ENCODE measurements at places on chromosomes 12 and 14.

DNA sequence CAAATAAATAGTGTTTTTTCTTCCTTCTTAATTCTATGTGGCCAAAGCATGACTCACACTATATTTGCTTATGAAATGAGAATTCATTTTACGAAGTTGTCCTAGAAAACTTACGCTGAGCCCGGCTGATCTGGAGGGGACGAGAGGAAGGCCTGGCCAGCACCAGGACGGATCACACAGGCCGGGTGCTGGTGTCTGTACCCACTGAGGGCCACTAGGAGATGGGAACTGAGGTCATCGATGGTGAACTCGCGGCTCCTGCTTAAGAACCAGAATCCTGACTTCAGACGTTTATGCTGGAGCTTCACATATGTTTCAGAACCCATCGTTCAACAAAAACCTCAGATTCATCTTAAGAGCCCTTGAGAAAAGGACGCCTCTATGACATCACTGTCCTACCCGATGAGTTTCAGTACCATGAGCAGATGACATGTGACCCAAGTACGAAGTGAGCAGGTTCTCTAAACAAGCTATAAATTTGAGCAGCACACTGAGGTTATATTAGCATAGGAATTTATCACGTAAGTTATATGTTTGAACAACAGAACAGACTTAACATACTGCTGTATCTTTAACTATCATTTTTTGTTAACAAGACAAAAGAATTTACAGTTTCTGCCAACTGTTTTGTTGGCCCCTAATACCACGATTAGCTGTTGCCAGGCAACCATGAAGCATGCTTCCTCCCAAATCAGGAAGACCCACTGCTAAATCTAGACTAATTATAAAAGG lies 111.9 kb downstream of the FOXN3 start:
- DNase-seq = peak; percentile 33

GRCh38 chr14:40028991-40029390 lies 596.8 kb upstream of the FBXO33 start:
- DNase-seq = no peak

DNA sequence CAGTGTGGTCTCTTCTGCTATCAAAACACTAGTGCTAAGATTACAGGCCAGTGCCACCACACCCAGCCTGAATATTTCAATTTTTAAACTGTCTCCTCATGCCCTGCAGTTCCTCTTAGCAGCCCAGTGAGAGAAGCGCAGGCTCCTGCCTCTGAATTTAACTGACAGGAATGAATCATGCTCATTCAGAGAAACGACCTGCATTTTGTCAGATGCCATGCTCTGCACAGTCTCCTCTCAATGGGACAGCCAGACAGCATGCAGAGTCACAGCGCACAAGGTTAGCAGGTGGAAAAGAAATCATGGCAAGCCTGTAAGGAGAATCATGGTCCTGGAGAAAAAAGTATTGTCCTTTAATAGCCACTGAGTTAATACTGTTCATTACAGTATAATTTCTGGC lies 691.0 kb upstream of the SEL1L start:
- no peak for DNase-seq

- DNase-seq = no peak
These were observed 22.5 kb upstream of the AKAP6 start for GRCh38 chr14:32306549-32306948.

- DNase-seq = peak; percentile 82
These were observed 26.2 kb upstream of the CHPT1 start for GRCh38 chr12:101671157-101671791.

DNA sequence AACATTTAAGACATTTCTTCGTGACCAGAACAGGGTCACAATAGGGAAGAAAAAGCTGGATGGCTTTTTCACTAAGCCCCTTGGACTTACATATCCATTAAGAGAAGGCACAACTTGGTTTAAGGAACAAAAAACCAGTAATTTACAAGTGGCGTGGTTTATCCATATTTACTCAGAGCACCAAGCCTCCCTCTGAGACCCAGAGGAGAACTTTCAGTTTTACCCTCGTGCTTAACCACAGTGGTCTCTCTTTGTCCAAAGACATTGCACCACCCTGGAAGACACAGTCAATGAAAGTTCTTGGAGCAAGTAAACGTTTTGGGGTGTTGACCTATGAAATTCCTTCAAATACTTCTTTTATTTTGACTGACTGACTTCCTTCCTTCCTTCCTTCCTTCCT lies 52.5 kb downstream of the SSPN start:
- no peak for DNase-seq
